ENCODE measurements at places on chromosomes 5 and 9.
A peak's percentile ranks its signal among the peaks of the same experiment; 100 is the strongest.

- no peak for DNase-seq
Observed at GRCh38 chr5:9445826-9446388, 100.0 kb downstream of the SEMA5A start.

DNA sequence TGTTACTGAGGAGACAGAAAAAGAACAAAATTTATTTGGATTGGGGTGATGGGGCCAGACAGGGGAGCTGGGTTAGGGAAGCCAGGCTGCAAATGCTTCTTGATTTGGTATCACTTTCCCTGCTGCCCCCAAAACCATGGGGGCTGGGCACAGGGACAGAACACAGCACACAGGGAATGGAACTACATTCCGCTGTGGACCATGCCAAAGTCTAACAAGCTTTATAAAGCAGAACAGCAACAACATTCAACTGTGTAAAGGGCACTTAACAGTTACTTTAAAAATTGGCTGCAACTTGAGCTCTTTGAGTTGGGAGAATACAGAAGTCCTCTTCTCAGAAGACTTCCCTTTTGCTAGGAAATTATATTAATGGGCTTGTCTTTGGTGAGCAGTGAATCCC is 23.8 kb downstream of the C5orf58 start:
- DNase-seq, result no peak

GRCh38 chr9:76665458-76665857 is 98.8 kb upstream of the PCA3 start:
- DNase-seq, result no peak

DNA sequence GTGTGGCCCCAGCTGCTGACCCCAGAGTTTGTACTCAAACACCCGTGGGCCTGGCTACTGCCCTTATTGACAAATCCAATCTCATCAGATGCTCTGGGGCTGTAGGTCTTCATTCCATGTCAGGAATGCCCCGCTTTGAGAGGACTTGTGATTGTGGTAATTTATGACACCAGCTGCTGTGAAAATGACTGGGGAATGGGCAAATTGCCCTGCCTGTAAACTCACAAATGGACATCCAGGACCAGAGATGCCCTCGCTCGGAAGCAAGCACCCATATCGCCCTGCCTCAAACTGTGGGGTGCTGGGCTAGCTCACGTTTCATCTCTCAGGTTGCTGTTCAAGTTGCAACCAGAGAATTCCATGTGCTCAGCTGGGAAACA is 225.9 kb upstream of the MAP3K1 start:
- DNase-seq, result no peak

- no peak for DNase-seq
Observed at GRCh38 chr5:138542180-138542955, 668 bp downstream of the ETF1 start.

- DNase-seq, result peak; percentile 82
Observed at GRCh38 chr9:108885643-108886348, 23.7 kb downstream of the ACTL7A start.

DNA sequence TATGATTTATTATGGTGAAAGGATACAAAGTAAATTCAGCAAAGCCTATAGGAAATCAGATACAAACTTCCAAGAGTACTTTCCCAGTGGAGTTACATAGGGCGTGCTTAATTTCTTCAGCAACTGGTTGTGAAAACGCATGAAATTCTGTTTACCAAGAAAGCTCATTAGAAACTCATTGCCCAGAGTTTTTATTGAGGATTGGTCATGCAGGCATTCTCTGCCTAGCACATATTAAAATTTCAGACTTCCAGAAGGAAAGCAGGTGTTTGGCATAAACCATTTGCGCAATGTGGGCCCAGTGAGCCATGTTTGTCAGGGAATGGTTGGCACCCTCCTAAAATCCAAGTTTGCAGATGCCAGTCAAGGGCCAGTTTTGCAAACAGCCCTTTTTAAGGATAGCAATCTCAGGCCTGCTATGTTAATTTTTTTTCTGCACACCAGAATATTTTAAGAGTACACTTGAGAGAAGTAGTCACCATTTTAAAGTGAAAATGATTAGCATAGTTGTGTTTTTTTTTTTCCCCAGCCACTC is 311.1 kb upstream of the CHD1 start:
- no peak for DNase-seq

- DNase-seq, result no peak
Observed at GRCh38 chr5:150658121-150658520, 2.9 kb upstream of the MYOZ3 start.

DNA sequence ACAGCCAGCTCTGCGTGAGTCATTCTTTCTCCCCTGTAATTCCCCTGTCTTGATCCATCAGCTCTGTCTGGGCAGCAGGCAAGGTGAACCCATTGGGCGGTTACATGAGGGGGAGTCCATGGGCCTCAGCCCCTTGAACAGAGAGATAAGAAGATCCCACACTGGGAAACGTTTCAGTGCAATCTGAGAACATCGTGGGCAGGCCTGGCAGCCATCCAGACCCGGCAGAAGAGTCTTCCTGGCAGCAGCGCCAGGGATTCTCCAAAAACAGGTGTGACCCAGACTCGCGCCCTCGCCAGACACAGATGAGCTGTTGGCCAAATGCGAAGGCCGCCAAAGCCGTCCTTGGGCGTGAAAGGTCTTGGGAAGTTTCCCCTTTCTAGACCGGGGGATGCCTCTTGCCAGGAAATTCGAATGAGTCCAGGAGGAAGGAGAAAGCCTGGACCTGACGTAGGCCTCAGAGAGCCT is 6.4 kb upstream of the SLC12A7 start:
- peak; percentile 82 for DNase-seq

DNA sequence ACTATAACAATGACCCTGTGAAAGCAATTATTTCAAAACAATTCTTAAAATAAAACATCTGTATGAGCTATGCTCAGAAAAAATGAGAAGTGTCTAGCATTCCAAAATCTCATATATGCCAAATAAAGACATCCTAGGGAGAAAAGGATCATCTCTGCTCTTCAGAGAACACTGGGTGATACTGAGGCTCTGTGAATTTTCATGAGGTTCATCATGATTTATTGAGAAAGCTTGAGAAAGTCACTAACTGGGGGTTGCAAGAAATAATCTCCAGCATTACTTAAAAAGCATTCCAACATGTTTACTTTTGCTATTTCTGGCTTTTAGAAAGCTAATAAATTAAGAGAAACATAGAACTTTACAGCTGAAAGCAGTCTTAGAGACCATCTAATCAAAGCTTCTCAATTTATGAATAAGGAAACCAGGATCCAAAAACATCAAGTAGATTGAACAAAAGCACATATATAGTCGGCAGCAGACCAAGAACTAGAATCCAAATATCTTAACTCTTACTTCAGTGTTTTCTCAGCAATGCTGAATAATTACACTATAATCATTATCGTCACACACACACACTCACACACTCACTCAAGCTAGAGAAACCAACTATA is 372.8 kb downstream of the NR2F1-AS1 start:
- no peak for DNase-seq

- no peak for DNase-seq
Observed at GRCh38 chr5:179379321-179379890, 34.1 kb upstream of the ADAMTS2 start.

DNA sequence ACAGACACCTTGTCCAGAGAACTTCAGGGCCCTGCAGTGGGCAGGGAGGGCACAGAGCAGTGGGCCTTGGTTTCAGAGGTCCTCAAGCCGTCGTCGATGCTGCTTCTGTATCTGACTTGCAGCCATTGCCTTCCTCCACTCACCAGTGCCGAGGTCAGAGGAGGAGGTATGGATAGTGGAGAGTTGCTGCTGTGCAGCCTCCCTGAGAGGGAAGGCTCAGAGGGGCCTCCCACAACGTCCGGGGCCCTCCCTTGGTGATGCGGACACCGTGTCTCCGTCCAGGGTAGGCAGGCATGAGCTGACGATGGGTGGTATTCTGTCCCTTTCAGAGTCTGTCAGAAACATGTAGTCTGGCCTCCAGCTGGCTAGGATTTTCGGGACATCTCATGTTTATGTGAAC is 73.9 kb downstream of the MVB12B start:
- DNase-seq, result no peak

- DNase-seq, result no peak
Observed at GRCh38 chr5:62714296-62714695, 135.7 kb downstream of the LRRC70 start.

GRCh38 chr5:90131383-90132133 is 278.0 kb downstream of the CETN3 start:
- DNase-seq, result no peak

DNA sequence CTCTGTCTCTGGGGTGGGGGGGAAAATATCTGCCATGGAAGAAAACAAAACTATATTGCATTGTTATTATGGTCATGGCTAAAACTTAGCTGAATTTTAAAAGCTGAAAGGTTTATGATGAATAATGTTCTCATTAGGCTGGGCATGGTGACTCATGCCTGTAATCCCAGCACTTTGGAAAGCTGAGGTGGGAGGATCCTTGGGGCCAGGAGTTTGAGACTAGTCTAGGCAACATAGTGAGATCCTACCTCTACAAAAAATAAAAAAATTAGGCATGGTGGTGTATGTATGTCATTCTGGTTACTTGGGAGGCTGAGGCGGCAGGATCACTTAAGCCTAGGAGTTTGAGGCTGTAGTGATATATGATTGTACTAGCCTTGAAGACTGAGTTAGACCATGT is 44.5 kb downstream of the IPO11 start:
- DNase-seq, result no peak

DNA sequence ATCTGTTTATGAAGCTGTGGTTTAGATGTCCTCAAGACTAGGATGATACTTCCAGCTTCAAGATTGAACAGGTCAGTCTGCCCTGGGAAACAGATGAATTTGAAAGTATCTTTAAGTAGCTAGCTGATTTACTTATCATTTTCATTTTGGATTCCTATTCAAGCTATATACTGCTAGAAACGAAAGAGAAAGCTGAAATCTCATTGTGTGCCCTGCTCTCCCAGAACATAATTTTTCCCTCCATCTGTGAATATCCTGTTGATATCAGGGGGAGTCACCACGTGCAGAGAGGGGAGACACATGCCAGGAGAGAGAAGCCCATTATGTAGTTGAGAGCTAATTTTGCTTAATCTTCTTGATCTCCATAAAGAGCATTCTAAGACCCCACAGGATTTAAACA is 439.1 kb downstream of the NR2F1-AS1 start:
- no peak for DNase-seq

DNA sequence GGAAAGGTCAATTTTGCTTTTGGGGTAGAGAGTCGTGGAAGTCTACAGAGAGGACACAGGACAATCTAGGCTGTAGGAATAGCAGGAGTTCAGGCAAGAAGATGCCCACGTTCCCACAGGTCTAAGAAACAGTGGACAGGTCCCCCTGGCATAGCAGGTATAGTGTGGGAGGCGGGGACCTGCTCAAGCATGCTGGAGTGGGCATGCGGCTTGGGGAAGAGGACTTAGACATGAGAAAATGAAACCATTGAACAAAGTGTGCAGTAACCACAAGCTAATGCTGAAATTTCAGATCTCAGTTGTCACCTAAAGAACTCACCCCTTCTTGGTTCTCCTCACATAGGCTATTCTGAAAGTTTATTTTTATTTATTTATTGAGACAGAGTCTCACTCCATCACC is 142.8 kb upstream of the EFNA5 start:
- no peak for DNase-seq

- peak; percentile 53 for DNase-seq
Observed at GRCh38 chr5:179795049-179795862, 1.5 kb downstream of the LTC4S start.

GRCh38 chr5:41587668-41588067 is 77.3 kb upstream of the PLCXD3 start:
- DNase-seq, result no peak

GRCh38 chr9:129322641-129323375 is 144.7 kb upstream of the IER5L start:
- DNase-seq, result no peak

DNA sequence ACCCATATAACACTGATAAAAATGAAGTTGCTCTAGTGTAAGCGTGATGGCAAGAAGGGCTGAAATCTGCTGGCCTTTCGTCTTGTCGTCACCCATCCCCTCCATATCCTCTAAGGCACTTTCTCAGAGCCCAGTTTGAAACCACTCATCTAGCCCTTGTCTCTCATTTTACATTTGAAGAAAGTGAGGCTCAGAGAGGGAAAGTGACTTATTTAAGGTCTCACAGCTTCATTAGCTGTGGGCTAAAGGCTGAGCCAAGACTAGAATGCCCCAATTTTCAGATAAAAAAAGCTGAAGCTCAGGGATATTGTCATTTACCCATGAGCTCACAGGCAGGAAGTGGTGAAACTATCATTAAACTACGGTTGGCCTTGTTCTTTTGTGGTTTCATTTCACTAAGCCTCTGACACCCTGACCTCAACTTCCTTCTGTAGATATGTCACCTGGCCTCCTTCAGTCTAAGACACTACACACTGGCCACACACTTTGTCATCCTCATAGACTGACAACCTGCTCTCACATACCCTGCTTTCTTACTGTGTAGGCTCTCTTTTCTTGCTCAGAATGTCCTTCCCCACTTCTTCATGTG is 176.7 kb upstream of the DMAC1 start:
- DNase-seq, result no peak

- DNase-seq, result no peak
Observed at GRCh38 chr5:133635051-133635450, 22.7 kb upstream of the FSTL4 start.

- no peak for DNase-seq
Observed at GRCh38 chr9:93436655-93437407, 14.7 kb upstream of the FAM120A start.

GRCh38 chr9:133619791-133620190 is 10.6 kb upstream of the FAM163B start:
- no peak for DNase-seq

- no peak for DNase-seq
Observed at GRCh38 chr5:58844395-58844794, 261.5 kb downstream of the RAB3C start.

GRCh38 chr5:2391021-2391420 is 360.5 kb downstream of the IRX2 start:
- no peak for DNase-seq

GRCh38 chr5:135476615-135477581 is 24.7 kb upstream of the TIFAB start:
- DNase-seq, result no peak

- DNase-seq, result no peak
Observed at GRCh38 chr5:157290156-157290980, 24.4 kb downstream of the CYFIP2 start.

DNA sequence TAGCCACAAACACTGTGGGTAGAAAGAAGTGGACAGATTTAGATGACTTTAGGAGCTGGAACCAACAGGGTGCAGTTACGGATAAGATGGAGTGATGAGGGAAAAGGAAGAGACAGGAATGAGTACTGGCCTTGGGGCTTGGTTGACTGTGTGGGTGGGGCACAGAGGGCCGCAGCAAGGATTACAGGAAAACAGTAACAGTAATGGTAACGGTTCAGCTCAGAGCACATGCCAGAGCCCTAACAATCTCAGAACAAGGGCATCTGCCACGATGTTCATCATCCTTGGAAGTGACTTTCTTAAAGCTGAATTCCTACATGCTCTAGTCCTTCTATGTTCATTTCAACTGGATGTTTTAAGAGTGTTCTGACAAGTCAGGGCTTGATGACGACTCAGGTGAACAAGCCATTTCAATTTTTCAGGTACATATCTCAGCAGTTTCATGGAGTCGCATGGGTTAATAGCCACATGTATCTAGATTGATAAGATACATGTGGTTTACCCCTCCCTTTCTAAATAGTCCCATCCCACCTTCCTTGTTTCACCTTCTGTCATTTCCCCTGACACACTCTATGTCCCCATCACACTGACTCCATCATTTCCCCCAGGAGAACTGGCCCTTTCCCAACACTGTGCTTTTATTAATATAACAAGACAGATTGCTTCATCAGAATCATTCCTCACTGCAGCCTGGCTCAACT is 65.0 kb downstream of the CEMIP2 start:
- no peak for DNase-seq

Measured in NCI-H1105 (cell line).